ENCODE measurements at places on chromosomes 16 and 17. TPM values are rescaled to one million over a fixed set of nuclear protein-coding genes. Genes with fewer than 3 reads are reported as not detected.

The SLC13A2 gene
- total RNA-seq, result not detected

The ATAD5 gene
- total RNA-seq, result 3.4 TPM

The ZDHHC1 gene
- 2.8 TPM for total RNA-seq

The GPT2 gene
- 11.3 TPM for total RNA-seq

The OR1A1 gene
- not detected for total RNA-seq

The SMIM5 gene
- not detected for total RNA-seq

All from bladder microvascular endothelial cell (primary cell).